Kidney glomerular epithelial cell (primary cell): ENCODE measurements at places on chromosomes 6 and 20.

DNA sequence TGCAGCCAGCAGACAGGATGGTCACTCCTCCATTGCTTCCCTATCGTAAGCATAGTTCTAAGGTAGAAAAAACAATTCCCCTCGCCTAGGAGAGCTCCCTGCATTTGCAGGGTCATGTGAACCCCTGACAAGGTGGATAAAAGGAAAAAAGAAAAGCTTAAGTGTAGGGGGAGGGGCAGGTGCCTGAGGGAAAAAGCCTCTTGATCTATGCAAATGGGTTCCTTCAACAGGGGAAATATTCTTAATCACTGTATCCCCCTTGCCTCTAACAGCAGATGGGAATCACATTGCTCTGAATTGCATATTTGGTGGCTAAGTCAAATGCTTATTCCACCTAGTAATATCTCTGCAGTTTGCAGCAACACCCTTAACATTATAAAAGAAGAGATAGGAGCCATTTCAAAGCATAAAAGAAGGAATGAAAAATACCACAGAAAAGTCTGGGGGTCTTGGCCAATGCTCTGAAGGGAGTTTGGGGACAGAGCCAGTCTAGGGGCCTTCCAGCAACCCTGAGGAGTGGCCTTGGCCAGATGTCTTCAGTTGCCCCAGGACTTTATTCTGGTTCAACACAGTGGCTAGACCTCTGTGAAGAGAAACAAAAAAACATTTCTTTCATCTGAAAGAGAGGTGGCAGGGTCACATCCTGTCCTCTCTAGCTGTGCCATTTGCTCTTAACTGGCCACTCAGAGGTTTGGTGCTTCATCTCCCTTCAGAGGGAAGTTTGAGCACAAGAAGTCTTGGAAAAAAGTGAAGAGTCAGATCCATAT, 660.4 kb upstream of the GJE1 start:
- DNase-seq, result no peak

GRCh38 chr20:8509809-8510208, 377.7 kb downstream of the PLCB1 start:
- no peak for DNase-seq

DNA sequence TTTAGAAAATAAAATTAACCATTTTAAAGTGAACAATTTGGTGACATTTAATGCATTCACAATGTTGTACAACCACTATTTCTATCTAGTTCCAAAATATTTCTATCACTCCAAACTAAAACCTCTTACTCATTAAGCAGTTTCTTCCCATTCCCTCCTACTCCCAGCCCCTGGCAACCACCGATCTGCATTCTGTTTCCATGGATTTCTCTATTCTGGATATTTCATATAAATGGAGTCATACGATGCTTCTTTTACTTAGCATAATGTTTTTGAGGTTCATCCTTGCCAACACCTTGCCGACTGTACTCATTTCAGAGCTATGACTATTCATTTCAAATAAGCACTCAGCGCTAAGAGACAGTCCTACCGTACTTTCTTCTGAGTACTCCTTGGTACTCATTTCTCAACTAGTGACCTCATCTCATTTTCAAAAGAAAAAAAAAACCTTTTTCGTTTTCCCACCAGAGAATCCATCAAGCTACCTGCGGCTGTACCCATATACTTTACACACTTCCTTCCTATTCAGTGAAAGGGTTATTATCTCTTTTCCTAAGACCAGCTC, 259.2 kb downstream of the UTRN start:
- DNase-seq, result no peak

DNA sequence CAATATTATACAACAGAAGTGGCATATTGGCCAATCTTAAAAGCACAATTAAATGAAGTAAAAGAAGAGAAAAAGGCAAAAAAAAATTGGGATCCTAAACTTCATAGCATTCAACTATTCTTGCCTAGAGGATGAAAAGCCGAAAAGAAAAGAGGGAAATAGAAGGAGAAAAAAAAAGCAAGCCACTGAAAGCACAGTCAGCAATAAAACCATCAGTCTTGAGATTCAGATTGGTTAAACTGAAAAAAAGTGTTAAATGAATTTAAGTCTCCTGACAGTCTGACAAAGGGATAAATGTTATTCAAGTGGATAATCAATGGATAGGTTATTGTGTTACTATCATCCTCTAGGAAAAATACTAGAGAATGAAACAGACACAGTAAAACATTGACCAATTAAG, 19.9 kb downstream of the MOXD1 start:
- DNase-seq, result no peak

GRCh38 chr20:6824401-6824800, 56.9 kb downstream of the BMP2 start:
- no peak for DNase-seq

DNA sequence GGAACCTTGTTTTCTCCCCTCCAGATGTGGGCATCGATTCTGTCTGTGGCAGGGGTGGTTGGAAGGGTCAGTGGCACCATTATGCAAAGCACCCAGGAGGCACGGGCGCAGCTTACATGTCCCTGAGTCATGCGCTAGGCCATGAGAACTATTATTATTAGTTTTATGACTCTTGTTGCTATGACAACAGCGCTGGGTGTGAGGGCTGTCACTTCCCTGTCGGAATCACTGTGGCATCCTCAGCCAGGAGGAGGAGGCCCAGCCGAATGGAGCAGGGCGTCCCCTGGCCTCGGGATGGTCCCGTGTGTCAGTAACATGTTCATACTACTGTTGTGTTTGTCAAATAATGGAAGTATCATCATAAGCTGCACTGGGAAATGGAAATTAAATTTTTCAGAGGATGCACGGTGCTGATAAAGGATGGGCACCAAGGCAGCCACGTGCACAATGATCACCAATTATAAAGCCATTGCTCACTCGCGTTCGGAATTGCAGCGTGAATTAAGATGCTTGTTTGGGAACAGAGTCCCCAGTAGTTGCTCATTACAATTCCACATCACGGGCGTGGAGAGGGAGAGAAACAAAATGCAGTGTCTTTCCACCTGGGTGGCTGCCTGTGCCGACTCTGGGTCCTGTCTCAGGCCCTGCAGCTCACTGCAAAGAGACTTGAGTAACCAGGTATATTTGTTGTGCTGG, 247.9 kb downstream of the CDH4 start:
- DNase-seq, result no peak

DNA sequence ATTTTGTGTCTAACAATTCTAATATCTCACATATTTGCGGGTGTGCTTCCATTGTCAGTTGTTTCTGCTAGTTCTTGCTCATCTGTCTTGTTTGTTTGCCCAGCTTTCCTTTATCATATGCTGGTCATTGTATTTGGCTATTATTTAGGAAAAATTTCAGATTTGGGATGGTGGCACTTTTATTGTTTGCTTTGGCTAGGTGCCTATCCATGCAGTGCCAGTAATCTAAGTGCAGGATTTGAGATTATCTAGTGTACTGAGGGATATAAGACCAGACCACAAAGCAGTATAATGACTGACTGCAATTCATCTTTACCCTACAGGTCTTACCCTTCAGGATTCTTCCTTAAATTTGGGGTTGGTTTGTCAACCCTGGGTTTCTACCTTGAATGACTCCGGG, 63.9 kb downstream of the NINL start:
- DNase-seq, result no peak

DNA sequence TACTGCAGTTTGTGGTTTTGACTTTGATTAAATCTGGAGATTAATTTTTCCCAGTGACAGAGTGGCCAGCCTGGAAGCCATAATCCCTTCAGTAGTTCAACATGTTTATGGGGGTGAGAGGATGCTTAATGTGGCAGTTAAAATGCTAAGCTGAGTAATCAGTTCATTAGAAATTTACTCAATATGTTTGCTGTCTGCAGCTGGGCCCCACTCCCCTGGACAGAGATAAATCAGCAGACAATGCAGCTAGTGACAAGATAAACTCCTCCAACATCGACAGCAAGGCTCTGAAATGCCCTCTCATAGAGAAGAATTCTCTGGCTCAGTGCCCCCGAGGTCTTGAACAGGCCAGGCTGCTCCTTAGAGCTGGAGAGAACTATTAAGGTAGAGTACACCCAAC, 101.9 kb downstream of the LRFN2 start:
- DNase-seq, result peak; percentile 22

DNA sequence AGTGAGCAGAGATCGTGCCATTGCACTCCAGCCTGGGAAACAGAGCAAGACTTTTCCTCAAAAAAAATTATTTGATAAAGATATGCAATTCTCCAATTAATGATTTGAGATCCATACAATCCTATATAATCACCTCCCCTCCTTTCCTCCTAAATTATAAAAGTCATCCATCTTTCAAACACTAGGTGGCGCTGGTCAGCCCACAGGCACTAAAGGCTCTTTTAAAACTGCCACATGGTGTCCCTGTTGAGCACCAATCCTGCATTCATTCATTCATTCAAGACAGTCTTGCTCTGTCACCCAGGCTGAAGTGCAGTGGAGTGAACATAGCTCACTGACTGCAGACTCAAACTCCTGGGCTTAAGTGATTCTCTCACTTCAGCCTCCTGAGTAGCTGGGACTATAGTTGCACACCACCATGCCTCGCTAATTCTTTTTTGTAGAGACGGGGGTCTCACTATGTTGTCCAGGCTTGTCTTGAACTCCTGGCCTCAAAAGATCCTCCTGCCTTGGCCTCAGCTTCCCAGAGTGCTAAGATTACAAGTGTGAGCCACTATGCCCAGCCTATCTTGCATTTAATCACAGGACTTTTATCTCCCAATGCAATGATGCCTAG, 58.7 kb upstream of the SLC2A12 start:
- peak; percentile 62 for DNase-seq

- no peak for DNase-seq
These were observed 641.2 kb upstream of the CHD6 start for GRCh38 chr20:42259389-42259788.

- DNase-seq, result no peak
These were observed 51.4 kb downstream of the ERMARD start for GRCh38 chr6:169802790-169803189.

DNA sequence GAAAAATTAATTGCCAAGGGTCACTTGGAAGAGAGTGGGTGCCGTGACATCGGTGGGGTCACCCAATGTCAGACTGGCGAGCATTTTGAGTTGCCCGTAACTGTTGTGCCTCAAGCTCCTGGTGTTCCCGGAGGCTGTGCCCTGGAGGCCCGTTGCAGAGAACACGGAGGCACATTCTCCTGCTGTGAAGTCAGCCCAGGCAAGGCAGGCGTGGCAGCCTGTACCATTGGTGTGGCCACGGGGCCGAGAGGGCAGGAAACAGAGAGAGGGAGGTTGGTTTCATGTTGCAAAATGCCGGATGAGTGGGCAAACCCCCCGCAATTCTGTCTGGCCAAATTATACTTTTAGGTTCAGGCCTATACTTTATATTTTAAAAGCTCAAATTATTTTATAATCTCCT, 81.2 kb downstream of the THBS2 start:
- DNase-seq, result peak; percentile 33

DNA sequence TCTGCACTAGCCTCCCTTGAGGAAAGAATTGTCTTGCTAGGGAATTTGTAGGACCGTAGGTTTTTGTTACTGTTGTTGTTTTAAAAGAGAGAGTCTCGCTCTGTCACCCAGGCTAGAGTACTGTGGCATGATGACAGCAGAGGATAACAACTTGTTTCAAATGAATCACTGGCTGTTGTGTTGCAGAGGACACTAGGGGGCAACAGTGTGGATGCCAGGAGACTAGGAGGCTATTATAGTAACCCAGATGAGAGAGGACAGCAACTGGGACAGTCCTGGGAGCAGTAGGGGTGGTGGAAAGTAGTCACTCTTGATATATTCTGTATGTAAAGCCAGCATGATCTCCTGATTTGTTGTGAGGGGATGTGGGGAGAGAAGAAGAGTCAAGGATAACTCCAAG, 41.8 kb upstream of the LAMA4 start:
- peak; percentile 35 for DNase-seq

DNA sequence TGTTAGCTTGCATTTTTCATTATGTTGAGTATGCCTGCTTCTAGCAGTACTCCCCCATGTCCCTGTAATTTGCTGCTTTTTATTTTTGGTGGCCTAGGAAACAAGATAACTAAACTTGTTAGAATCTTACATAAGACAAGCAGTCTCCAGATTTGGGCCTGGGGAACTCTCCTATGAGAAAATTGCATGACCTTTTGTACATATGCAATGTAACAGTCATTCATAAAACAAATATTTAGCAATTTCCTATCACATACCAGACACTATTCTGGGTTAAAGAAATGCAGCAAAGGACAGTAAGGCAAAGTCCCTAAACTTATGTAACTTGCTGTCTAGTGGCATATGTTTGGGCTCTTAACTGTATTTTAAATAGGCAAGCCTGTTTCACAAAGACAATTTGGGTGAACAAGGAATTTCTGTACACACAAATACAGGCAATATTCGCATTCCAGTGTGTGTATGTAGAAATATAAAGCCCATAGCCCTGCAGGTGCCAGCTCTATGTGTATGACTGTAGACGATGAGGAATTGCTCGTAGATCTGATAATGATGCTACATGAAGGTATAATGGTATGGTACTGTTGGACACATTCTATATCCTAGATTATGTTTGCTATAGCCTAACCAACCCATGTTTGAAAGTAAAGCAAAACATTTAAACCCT, 305.2 kb upstream of the CITED2 start:
- DNase-seq, result no peak

GRCh38 chr6:72636215-72636614, 14.4 kb downstream of the KCNQ5 start:
- no peak for DNase-seq

DNA sequence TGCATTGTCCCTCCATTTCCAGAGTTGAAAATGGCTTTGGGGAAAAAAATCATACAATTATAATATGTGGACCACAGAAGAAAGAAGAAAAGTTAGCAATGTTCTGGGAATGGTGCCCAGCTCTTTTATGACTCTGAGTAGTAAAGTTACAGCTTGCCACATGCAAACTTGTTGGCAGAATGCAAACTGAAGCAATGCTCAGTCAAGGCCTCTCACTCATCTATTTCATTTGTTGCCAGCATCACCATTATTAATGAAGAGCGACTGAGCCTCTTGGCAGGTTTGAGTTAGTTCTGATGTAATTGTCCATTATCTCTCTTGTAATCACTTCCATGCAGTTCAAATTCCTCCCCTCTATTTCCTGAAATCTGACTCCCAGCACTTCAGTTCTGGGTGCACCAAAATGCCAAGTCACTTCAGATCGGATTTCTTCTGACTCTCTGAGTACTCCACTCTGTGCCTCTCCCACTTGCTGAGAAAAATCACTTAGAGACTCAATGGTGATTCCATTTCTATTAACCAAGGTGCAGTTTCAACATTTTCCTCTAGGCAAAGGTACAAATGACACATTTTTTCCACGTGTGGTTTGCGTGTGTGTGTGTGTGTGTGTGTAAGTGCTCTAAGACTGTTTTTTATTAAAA, 154.4 kb upstream of the STMND1 start:
- no peak for DNase-seq

DNA sequence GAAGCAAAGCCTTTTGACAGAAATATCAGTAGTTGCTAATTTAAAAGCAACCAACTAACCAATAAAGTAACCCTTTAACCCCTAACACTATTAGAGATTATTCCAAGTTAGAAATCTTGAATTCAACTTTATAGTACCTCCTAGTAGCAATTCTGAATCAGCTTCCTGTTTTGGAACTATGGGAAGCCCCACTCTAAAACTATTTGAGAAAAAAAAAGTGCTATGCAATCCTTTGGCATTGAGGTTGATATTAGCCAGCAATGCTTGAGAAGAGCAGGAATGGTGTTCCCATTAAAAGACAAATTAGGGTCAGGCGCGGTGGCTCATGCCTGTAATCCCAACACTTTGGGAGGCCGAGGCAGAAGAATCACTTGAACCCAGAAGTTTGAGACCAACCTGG, 306.2 kb upstream of the ZFP64 start:
- DNase-seq, result no peak
